ENCODE measurements at places on chromosomes 3 and 15.
A peak's percentile ranks its signal among the peaks of the same experiment; 100 is the strongest.

DNA sequence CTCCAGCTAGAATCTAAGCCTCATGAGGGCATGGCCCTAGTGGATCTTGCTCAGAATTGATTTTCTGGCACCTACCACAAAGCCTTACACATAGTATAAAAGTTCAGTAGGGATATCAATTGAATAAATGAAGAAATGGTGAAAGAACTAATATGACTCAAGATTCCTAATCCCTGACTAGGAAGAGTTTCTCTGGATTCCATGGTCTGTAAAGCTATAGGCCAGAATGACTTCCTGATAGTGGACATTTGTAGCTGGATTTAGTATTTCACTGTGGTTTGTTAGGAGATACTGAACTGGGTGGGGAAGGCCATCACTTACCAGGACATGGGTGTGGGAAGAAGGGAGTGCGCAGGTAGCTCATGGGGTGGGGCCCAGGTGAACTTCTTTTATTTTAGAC, 168.9 kb downstream of the RAP2B start:
- no peak for DNase-seq

DNA sequence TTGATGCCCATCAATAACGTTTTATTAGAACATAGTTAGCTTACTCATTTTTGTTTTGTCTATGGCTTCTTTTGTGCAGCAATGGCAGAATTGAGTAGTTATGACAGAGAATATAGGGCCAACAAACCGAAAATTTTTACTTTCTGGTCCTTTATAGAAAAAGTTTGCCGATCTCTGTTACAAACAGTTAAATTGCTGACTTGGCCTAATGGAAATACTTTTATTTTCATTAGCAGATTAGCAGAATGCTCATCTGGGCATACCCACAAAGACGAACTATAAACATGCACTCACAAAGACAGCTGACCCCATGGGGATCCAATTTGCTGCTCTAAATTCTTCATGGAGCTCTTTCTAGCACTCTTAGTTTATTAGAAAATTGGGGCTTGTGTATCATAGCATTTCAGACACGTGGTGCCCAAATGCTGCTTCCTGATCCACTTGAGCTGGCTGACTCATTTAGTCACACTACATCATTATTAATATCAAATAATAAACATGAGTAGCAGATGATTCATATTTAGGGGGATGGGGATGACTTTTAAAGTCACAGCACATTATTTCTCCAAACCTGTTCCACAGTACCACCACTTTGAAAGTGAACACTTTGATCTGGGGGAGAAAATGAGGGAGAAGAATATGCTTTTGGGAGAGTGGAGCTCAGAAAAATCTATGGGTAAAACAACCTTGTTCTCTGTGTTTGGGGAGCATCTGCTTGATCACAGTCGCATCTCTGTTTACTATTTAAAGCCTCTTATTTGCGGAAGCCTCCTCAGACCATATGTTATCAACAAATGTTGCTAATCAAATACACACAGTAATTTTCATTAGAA, 228.1 kb upstream of the FEZF2 start:
- no peak for DNase-seq

- no peak for DNase-seq
Observed at GRCh38 chr3:70980646-70981170, 602.8 kb downstream of the FOXP1 start.

DNA sequence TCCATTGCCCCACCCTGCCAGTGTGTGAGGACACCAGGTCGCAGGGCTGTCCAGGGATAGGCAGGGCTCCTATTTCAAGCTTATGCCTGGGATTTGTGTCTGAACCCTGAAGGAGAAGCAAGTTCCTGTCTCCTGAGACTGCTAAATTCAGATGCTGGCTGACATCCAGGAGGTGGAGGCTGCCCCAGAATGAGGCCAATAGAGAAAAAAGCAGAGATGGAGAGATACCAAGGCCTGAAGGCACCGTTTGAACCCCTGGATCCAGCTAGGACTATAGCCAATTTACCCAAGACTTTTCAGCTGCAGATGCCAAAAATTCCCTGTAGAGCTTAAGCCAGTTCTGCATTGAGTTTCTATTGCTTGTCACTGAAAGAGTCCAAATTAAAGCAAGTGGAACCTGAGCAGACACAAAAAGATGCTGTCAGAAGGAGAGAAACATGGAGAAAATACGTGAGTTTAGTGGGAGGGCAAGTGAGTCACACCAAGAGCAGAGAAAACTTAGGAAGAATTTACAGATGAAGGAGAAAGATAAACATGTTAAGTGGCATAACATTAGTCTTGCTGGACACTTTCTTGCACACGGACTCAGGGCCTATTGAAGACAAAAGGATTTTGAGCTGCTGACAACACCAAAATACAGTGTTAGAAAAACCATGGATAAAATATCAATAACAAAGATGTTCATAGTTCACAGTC, 148.6 kb downstream of the CNTN3 start:
- DNase-seq = no peak

- DNase-seq = no peak
Observed at GRCh38 chr15:38743147-38743546, 178.5 kb upstream of the RASGRP1 start.

GRCh38 chr3:43307226-43307625, 20.9 kb downstream of the SNRK start:
- no peak for DNase-seq

DNA sequence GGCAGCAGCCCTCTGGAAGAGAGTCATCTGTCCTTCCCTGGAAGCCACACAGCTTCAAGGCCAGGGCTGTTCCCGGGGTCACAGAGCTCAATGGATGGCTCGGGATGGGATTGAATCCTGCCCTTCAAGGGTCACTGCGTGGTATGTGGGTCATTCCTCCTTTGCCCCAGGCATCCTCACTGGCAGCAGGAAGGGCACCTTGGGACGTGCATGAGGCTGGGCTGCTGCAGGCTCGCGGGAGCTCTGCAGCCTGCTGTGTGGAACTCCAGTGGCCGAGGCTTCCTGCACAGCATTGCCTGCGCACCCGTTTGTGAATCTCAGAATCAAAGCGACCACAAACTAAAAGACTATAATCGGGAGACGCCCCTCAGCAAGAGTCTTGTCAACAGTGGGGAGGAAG, 60.7 kb downstream of the PCSK6 start:
- DNase-seq = no peak

GRCh38 chr15:31265871-31266711, 60.5 kb upstream of the KLF13 start:
- DNase-seq = peak; percentile 3

GRCh38 chr3:108546247-108546646, 35.9 kb upstream of the MYH15 start:
- DNase-seq = no peak

GRCh38 chr3:126546013-126546412, 12.7 kb downstream of the C3orf22 start:
- no peak for DNase-seq

DNA sequence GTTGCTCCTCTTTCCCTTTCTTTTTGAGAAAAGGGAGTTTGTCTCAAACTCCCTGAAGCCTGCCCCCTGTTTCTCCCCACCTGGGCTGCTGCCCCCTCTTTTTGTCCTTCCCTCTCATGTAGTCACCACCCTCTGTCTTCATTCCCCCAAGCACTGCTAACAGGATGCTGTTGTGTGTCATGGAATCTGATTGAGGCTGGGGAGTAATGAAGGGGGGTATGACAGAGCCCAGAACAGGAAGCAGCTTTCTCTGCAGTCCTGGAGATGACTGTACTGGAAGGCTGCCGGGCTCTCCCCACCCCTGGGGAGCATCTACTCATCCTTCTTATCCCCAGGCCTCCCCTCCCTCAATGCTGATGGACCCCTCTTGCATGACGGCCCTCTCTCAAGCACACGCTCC, 181.6 kb downstream of the ABHD5 start:
- no peak for DNase-seq

GRCh38 chr15:59171067-59171397, 35.6 kb upstream of the LDHAL6B start:
- no peak for DNase-seq

DNA sequence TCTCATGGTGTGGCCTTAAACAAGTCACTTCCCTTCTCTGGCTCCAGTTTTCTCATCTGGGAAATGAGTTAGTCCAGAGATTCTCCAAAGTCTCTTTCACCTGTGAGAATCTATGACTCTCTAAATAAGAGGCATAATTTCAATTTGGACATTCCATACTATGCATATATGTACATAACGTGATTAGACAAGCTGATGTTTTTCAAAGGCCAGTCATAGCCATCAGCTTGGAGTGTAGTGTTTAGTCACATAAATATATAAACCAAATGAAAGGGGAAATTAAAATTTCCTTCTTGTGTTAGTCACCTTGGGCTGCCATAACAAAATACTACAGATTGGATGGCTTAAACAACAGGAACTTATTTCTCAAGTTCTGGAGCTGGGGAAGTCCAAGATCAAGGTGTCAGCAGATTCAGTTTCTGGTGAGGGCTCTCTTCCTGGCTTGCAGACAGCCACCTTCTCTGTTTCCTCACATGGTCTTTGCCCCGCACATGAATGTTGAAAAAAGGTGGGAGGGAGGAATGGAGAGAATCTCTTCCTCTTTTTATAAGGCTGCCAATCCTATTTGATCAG, 19.4 kb downstream of the TMEM41A start:
- no peak for DNase-seq

DNA sequence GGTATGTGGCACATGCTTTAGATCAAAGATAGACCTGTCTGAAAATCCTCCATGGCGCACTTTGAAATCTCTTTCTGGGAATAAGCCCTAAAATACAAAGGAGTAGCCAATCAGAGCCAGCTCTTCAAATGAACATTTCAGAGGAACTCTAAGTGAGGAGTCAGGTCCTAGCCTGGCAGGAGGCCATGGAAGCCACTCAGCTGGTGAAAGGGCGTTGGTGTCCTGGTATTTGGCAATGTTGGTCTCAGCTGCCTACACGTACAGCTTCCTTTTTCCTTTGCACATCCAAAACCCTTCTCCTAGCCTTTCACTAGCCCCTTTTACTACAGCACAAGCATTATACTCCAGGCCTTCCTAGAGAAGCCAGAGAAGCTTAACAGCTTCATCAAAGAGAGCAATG, 5.5 kb downstream of the WDR73 start:
- DNase-seq = no peak

GRCh38 chr15:55630858-55631257, 42.7 kb upstream of the PYGO1 start:
- no peak for DNase-seq

GRCh38 chr15:78353093-78353492, 12.9 kb downstream of the CRABP1 start:
- no peak for DNase-seq

DNA sequence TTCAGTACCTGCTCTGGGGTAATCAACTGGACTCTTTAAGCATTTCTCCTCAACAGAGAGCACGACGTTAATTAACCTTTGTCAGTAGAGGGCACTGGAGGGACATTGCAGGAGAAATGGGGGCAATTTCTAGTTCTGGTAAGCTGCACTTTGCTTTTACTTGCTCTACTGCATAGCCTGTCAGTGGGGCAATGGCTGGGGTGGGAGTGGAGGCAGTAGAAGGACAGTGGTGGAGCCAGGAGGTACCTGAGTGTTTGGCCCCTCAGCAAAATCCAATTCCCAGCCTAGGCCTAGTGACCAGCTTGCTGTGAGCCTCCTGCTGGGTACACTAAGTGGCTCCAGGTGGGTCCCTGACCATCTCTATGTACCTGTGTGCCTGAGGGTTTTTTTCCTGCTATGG, 18.3 kb upstream of the MED12L start:
- DNase-seq = no peak

- no peak for DNase-seq
Observed at GRCh38 chr15:38168467-38169070, 84.1 kb upstream of the SPRED1 start.

GRCh38 chr3:155065537-155065936, 14.6 kb upstream of the MME start:
- no peak for DNase-seq

DNA sequence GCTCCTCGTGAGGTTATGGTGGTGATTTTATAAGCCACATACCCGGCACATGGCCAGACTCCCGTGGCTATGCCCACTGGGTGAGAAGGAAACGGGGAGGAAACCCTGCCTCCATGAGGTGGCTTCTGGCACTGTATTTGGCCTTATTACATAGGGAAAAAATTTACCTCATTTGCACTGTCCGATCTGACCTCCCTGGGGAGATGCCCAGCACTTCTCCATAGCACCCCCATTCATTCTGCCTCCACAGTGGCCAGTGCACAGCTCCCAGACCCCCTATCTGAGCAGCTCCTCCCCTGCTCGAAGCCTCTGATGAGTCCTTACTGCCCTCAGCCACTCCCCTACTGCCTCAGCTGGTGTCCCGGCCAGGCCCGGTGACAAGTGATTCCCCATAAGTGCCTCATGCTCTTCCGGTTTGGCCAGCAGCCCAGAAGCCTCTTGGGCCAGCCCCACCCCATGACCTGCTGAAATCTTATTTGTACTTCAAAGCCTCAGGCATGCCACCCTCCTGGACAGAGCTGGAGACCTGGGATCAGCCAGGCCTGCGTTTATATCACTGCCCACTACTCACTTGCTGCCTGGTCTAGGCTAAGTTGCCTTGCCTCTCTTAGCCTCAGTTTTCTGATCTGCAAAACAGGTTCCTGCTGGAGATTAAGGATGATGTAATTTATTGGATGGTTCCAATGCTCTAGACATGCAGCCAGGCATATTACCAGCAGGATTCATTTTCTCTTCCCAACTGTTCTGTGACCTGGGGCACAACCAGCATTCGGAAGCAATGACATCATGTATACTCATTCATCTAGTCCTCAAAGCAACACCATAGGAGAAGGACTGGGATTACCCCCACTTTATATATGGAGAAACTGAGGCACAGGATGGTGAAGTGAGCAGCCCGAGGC, 30.6 kb upstream of the SLC6A6 start:
- DNase-seq = no peak

DNA sequence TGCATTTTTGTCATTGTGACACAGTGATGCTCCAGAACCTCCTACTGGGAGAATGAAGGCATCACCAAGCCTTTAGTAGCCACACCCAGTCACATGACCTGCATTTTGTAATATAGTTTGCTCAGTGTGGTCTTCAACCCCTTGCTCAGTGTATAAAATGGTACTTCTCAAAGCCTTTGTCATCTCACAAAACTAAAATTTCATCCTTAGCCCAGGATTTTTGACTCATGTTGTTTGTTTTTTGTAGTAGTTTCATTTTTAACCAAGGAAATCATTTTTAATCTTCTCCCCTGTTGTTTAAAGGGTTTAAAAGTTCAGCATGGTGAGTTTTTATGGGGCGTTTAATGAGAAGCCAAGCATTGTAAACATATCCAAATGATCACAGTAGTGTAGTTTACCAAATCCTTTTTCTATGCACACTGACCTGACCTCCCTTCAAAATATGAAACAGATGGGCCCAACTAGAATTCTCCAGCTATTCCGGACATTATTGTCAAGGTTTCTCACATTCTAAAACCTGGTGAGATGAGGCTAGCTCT, 123.5 kb upstream of the IL12A start:
- DNase-seq = no peak
